ENCODE measurements at places on chromosomes 4 and X. TPM values are rescaled to one million over a fixed set of nuclear protein-coding genes. Genes with fewer than 3 reads are reported as not detected.

The CACNA1F gene
- not detected for total RNA-seq

The BTC gene
- total RNA-seq, result under 0.01 TPM

The DDX53 gene
- not detected for total RNA-seq

The COX7B2 gene
- not detected for total RNA-seq

The C4orf50 gene
- total RNA-seq, result not detected

The SH3D19 gene
- 31.6 TPM for total RNA-seq

The NWD2 gene
- total RNA-seq, result not detected

The UGT2B17 gene
- not detected for total RNA-seq

The KIAA1210 gene
- total RNA-seq, result not detected

The MAGEA1 gene
- not detected for total RNA-seq

The SERPINA7 gene
- total RNA-seq, result not detected

The CXXC4 gene
- total RNA-seq, result 0.30 TPM

The RAB39B gene
- total RNA-seq, result 0.69 TPM

The IL9R gene
- total RNA-seq, result not detected

The DOCK11 gene
- total RNA-seq, result 32.7 TPM

The LUZP4 gene
- not detected for total RNA-seq

The CLCN5 gene
- 28.1 TPM for total RNA-seq

The SERTM2 gene
- 0.05 TPM for total RNA-seq

The GLOD5 gene
- total RNA-seq, result not detected

The GRIA3 gene
- total RNA-seq, result 25.1 TPM

The CLDN24 gene
- not detected for total RNA-seq

The GNRHR gene
- total RNA-seq, result not detected

The CSTF2 gene
- 22.7 TPM for total RNA-seq

The CFAP299 gene
- 1.5 TPM for total RNA-seq

The PCDH10 gene
- 73.0 TPM for total RNA-seq

The PNCK gene
- 0.59 TPM for total RNA-seq

The RNF150 gene
- 1.0 TPM for total RNA-seq

The HNRNPD gene
- total RNA-seq, result 17.2 TPM

The FAM9B gene
- total RNA-seq, result not detected

The RNF212 gene
- total RNA-seq, result 1.8 TPM

The TSPAN6 gene
- 36.6 TPM for total RNA-seq

The CSAG2 gene
- not detected for total RNA-seq

The PNMA3 gene
- 0.89 TPM for total RNA-seq

The AVPR2 gene
- total RNA-seq, result not detected

Measured in smooth muscle cell of the umbilical artery (primary cell).